ENCODE measurements at places on chromosomes 12 and 14.

GRCh38 chr12:126719912-126720705, 1546.9 kb upstream of the TMEM132C start:
- DNase-seq = no peak

DNA sequence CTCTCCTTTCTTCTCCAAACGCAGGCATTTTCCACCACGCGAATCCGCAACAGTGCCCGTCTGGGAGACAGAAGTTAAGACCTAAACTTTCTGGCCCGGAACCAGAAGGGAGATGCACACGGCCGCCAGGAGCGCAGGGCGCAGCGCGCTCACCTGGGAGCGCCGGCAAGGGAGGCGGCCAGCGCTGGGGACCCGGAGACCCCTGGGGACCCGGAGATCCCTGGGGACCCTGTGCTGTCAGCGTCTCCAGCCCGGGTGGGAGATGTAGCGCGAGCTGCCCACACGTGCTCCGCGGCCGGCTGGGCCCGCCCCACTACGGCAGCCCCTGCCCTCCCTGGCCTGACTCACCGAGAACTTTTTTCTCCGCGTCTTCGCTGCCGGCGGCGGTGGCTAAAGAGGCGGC, 620 bp downstream of the YBX3 start:
- DNase-seq = peak; percentile 72

GRCh38 chr12:107539196-107539939, 146.2 kb upstream of the PWP1 start:
- peak; percentile 18 for DNase-seq

DNA sequence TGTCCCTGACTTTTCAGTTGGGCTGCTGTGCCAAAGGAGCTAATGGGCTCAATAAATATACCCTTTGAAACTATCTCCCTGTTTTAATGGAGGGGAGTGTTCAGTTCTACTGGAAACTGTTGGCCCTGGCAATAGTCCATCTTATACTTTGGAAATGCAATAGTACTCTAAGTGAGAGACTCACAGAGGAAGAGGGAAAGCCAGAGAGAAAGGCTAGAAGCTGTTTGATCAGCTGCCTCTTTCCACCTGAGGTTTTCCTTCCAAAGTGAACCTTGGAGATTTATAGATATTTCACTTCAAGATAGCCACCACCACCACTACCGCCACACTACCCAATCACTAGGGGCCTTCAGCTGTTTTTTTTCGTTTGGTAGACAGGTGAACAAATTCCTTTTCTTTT, 93.6 kb upstream of the CCDC91 start:
- DNase-seq = no peak

GRCh38 chr12:114069507-114069906, 103.4 kb upstream of the RBM19 start:
- no peak for DNase-seq

DNA sequence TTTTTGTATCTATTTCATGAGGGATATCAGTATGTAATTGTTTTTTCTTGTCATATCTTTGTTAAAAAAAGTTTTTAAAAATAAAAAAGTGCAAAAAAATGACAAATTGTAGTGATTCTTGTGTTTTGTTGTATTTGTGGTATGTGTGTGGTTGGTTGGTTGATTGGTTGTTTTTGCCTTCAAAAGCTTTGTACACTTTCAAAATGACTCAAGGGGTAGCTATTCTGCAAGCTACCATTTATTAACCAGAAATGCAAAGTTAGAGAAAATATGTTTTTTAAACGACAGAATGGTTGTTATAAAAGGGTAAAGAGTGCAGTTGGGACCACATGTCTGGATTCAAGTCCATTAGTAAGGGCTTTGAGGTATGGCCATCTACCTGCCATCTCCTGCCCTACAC, 119.3 kb downstream of the SLC35F4 start:
- DNase-seq = no peak

DNA sequence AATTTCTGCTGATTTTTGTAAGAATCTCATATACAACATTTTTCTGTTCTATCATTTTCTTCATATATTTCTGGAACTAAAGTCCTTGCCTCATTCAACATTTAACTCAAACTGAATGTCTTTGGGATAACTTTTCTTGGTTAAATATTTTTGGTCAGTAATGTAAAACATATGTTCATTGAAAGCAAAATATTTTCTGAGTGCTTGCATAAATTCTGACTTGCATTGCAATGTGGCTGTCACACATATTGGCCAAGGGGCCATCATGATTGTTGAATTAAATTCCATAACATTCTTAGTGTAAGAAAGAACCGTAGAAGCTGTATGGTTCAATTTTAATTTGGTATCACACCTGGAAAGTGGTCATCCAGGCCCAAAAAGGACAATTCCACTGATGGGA, 369.4 kb downstream of the GALC start:
- no peak for DNase-seq

- DNase-seq = no peak
Observed at GRCh38 chr14:64082837-64083236, 211.3 kb downstream of the ESR2 start.

DNA sequence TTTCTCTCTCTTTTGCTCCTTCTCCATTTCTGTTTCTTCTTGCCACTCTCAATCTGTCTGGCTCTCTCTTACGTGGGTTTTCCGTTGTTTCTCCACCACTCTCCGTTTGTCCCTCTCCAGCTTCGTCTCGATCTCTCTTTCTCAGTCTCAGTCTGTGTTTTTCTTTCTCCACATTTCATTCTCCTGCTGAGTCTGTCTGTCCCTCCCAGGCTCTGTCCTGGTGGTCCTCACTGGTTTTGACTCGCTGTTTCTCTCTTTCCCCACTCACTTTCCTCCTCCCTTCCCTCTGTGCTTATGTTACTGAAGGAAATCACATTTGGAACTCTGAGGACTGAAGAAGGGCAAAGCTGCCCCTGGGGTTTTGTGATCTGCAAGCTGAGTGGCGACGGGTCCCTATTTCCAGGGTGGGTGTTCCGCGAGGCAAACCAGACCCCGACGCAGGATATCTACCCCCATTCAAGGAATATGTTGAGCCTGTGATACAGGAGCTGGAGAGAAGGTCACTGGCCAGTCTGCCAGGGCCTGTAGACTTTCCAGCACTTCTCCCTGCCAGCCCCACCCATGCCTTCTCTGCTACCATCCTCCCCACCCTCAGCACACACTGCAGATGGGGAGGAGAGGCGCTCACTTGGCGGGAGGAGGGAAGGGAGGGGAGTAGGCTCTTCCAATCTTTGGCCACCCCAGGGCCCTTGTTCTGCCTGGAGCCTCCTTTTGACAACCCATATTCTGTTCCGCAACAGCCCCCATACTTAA, 102.7 kb upstream of the MAP1LC3B2 start:
- DNase-seq = no peak

DNA sequence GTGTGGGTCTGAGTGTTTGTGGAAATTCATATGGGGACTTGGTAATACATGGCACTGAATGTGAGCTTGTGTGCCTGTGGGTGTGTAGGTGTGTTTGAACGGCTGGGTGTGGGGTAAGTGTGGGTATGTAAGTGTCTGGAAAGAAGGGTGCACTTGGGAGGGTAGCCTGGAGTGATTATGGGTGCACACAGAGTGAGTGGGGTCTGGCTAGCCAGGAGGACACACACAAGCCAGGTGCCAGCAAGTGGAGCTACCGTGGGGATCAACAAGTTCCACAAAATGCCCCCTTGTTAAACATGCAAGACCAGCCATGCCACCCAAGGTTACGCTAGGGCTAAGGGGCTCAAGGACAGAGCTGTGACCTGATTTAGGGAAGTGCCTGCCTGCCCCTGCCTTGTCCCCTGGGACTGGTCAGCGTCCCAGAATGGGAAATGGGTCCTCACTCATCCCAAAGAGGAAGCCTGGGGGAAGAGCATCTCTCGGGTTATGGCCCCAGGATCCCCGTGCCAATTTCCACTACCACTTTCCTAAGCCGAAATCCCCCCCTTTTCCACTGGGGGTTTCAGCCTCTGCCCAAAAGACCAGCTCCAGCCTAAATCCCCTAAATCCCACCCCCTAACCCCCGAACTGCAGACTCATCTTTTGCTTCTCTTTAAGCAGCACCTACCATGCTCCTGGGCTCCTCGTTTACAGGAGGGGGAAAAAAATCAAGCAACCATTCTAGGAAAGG, 118.6 kb downstream of the DICER1 start:
- no peak for DNase-seq

DNA sequence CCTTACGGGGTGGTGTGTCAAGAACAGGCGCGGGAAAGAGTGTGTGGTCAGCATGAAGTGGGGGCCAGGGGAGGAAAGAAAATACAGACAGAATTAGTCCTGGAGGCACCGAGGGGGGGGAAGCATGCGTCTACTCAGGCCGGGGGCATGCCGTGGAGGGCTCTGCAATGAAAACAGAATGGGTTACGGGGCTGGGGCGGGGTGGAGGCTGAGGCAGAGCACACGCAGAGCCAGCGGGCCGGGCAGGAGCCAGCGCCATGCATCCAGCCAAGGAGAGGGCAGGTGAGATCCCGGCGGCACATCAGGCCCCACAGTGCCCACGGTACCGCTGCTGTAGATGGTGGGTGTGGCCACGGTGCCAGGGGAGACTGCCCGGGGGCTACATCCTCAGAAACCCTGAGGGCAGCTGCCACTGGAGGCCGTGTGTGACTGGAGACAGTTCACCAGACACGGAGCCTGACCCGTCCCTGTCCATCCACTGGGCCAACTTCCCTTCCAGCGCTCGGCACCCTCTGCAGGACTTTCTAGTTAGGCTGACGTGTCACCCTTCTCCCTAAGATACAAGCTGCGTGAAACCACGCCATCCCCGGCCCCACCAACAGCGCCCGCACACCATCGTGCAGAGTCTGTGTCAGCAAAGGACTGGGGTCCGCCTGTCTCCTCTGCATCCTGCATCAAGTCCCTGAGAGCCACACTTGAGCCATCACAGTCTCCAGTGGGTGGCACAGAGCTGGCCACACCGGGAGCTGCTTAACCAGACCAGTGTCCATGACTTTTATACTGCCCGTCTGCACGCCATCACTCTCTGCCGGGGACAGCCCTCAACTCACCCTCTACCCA, 87.4 kb downstream of the PIWIL1 start:
- no peak for DNase-seq

GRCh38 chr14:74505831-74506230, 12.3 kb downstream of the ISCA2 start:
- no peak for DNase-seq

DNA sequence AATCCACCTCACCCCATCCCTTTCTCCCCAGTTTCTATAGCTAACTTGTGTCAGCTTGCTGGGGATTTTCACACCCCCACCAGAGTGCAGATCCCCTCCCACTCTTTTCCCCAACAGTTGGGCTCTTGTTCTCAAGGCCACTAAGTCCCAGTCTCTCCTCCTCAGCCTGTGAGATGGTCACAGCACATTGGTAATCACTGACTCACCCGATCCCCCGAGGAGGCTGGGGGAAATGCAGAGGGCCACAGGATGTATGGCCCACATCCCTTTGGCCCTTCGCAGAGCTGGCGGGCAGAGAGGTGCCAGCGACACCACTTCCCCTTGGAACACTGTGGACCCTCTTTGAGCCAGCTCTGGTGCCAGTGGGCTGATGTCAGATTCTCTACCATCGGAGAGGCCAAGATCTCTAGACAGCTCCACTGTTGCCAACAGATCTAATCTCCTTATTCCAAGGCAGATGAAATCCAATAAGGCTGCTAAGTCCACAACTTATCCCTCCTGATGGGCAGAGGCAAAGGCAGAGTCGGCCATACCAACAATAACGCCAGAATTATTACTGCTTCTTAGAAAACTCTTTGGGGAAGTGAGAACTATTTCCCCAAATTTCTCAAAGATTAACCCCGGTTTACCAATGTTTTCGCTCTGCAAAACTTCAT, 1.6 kb downstream of the FMNL3 start:
- DNase-seq = peak; percentile 86

- peak; percentile 69 for DNase-seq
Observed at GRCh38 chr12:101823891-101824290, 6.9 kb downstream of the GNPTAB start.

GRCh38 chr12:120537856-120538220, 3.7 kb downstream of the RNF10 start:
- no peak for DNase-seq

GRCh38 chr12:28268608-28269229, 78.5 kb downstream of the CCDC91 start:
- DNase-seq = no peak

GRCh38 chr14:69922198-69922597, 43.0 kb downstream of the SMOC1 start:
- no peak for DNase-seq

GRCh38 chr14:101453225-101453624, 108.1 kb upstream of the DIO3 start:
- DNase-seq = no peak

GRCh38 chr14:88613552-88614010, 50.7 kb downstream of the ZC3H14 start:
- DNase-seq = peak; percentile 51

- no peak for DNase-seq
Observed at GRCh38 chr14:59313144-59313651, 124.7 kb downstream of the DAAM1 start.

GRCh38 chr14:104926619-104927431, 2.1 kb downstream of the PLD4 start:
- DNase-seq = peak; percentile 77

DNA sequence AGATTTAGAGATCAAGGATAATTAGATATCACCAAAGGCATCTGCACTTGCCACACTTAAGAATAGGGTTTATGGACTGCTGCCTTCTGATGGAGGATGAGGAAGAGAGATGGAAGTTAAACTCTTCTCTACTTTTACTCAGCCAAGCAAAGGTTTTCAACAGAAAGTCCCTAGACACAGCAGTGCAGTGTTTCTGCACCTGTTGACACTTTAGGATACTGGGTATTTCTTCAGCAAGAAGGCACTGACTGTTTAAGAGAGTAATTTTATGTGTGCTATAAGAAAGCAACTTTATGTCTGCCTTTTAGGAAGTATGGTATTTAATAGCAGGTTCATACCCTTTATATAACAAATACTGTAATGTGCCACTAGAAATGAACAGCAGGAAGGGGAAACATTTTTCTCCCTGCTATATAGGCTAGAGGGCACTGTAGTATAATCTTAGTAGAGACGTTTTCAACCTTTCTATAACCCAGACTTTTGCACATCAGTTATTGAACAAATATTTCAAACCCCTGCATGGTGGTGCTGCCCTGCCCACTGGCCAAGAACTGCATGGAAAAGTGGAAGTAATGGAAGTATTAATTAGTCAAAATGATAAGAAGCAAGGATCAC, 225.0 kb upstream of the GRIP1 start:
- no peak for DNase-seq

- DNase-seq = no peak
Observed at GRCh38 chr14:31018057-31018645, 7.3 kb upstream of the AP4S1 start.

DNA sequence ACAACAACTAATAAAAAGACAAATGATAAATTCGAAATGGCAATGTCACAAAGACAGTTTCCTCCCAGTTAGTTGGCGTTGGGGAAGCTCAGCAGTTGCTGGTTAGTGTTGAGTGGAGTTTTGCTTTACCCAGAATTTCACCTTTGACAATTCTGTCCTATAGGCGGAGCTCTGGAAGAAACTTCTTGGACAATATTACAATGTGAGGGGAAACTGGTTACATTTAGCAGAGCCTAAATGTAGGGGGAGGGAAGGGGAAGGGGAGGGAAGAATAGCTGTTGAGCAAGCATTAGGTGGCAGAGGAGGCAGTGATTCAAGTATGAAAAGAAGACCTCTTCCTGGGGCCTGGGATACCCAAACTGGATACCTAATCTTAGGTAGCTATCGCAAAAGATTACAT, 51.4 kb downstream of the BDKRB1 start:
- no peak for DNase-seq

Measured in suppressor macrophage treated with lipopolysaccharide for 4 hours (primary cell).